Dorsolateral prefrontal cortex (tissue), 122 donors: ENCODE measurements at places on chromosomes 1 and 21. TPM values are rescaled to one million over a fixed set of nuclear protein-coding genes. Genes with fewer than 3 reads are reported as not detected.

BCAN gene
- total RNA-seq = 116 TPM

CELA3A gene
- not detected for total RNA-seq

TRIM67 gene
- total RNA-seq = 1.8 TPM

ITLN2 gene
- not detected for total RNA-seq
